Activated B cell treated with CpG ODN at 0.5 μM for 24 hours (primary cell): ENCODE measurements at places on chromosomes 5 and 9.

DNA sequence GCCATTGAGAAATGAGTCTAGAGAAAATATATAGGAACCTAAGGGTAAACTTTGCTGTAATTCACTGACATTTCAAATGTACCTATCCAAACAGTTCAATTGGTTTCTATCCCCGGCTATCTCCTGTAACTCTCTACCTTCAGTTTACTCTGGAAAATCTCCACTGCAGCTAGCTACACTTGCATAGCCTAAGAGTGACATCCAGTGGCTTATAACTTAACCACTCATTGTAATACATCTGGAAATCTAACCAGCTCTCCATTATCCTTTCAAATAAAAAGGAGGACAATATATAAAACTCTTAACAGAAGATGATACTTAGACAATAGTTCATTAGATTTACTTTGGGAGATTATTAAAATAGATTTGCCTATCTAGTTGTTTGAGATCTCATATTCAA is 35.3 kb upstream of the SPDL1 start:
- H3K36me3 ChIP-seq, result no peaks in the 10 kb centered on the region
- no peak overlapping the region for H3K4me3 ChIP-seq
- peaks cover 52% of the 10 kb centered on the region for H3K27me3 ChIP-seq
- no peaks in the 10 kb centered on the region for H3K4me1 ChIP-seq
- H3K27ac ChIP-seq, result no peak overlapping the region

DNA sequence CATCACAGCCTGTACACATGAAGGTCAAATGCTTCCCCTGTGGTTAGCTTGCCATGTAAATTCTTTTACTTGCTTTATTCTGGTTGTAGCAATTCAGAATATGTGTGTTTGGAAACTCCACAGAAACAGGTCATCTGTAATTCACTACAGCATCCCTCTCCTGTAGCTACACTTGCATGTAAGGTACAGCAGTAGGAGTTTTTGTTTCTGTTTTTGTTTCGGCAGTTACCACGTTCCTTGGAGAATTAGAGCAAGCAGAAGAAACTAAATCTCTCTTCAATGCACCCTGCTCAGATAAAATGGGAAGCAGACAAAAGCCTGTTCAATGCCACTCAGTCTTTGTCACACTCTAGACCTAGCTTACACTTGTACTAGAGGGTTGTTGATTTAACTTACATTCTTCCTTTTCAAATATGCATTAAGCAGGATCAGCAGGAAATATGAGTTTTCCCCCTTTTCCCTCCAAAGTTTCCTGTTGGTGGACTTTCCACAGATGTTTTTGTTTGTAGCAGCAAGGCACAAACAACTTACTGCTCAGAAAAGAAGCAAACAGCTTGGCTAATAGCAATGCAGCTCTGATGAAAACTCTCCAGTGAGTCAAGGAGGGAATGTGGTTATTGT is 80.9 kb downstream of the YIPF5 start:
- H3K4me3 ChIP-seq, result no peak overlapping the region
- H3K27me3 ChIP-seq, result no peaks in the 10 kb centered on the region
- no peak for DNase-seq
- peaks cover 4% of the 10 kb centered on the region for H3K4me1 ChIP-seq

DNA sequence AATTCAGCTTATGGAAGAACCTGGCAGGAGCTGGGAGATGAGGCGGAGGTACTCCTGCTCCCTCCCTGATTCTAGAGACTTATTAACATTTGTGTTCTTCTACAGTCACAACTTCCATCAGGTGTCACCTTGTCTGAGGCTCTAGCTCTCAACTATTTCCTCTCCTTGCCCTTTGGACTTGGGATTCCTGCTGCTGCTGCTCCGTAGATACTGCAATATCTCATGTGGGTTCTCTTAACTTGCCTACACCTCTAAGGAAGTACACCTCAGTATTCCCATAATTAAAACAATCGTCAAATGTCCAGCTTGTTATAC is 21.2 kb downstream of the ANXA1 start:
- peaks cover 4% of the 10 kb centered on the region for H3K27me3 ChIP-seq
- no peaks in the 10 kb centered on the region for H3K36me3 ChIP-seq
- H3K4me1 ChIP-seq, result no peaks in the 10 kb centered on the region
- no peak overlapping the region for H3K27ac ChIP-seq

DNA sequence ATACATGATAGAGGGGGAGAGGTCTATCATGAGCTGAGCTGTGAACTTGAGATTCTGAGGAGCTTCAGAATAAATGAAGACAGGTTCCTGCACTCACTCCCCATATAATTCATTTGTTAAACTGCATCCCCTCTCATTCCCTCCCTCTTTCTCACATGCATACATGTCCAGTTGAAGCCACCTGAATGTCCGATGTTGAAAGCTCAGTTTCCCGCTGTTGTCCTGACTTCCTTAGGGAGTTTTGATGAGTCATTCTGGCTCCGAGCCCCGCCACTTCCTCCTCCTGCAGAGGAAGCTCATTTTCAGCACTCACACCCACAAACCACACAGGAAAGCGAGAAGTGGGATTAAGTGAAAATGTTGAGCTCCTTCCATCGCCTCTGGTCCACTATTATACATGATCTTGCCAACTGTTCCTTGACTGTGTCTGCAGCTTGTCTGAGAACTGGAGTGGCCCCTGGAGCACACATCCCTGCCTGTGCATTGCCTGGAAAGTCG is 121.2 kb downstream of the CEMIP2 start:
- peaks cover 12% of the 10 kb centered on the region for H3K4me1 ChIP-seq
- peak overlapping the region; percentile 29 for H3K4me3 ChIP-seq
- H3K36me3 ChIP-seq, result no peaks in the 10 kb centered on the region
- no peak overlapping the region for H3K27ac ChIP-seq
- DNase-seq, result no peak

GRCh38 chr9:126375386-126375785 is 48.8 kb downstream of the MVB12B start:
- DNase-seq, result no peak
- H3K36me3 ChIP-seq, result no peaks in the 10 kb centered on the region
- H3K27me3 ChIP-seq, result peaks cover 17% of the 10 kb centered on the region
- no peak overlapping the region for H3K4me3 ChIP-seq
- H3K27ac ChIP-seq, result no peak overlapping the region
- peaks cover 3% of the 10 kb centered on the region for H3K4me1 ChIP-seq

DNA sequence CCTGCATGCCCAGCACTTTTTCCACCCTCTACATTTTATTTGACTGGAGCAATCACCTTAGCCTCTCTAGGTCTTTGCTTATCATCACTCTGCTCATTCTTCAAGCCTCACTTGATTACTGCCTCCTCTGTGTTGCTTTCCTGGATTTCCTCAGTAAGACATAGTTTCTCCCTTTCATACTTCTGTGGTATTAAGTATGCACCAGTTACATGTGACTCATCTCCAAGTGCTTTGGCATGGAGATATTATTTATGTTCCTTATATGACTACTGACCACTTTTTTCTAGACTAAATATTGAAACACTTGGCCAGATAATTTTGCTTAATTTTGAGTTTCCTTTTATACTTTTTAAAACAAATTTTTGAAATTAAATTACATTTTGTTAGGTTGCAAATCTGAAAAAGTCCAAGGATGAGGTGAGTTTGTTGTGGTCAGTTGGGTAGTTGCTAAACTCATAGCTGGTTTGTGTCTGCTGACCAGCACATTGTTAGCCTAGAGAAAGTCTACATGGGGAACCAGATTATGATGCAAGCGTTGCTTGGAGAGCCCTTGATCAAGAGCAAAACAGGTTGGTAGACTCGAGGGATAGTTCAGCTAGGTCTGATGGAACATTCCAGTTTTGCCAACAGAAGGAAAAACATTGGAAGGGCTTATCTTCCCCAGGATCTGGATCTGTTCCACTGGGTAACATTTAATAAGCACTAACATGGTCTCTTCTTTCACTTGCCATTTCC is 140.2 kb downstream of the TMC1 start:
- H3K36me3 ChIP-seq, result no peaks in the 10 kb centered on the region
- peaks cover 2% of the 10 kb centered on the region for H3K27me3 ChIP-seq
- H3K27ac ChIP-seq, result no peak overlapping the region
- no peak overlapping the region for H3K4me3 ChIP-seq

GRCh38 chr9:34988218-34989002 is 1.1 kb upstream of the DNAJB5 start:
- peak overlapping the region; percentile 92 for H3K27ac ChIP-seq
- peaks cover 2% of the 10 kb centered on the region for H3K27me3 ChIP-seq
- H3K36me3 ChIP-seq, result peaks cover 6% of the 10 kb centered on the region
- no peak for DNase-seq
- peak overlapping the region; percentile 97 for H3K4me3 ChIP-seq

DNA sequence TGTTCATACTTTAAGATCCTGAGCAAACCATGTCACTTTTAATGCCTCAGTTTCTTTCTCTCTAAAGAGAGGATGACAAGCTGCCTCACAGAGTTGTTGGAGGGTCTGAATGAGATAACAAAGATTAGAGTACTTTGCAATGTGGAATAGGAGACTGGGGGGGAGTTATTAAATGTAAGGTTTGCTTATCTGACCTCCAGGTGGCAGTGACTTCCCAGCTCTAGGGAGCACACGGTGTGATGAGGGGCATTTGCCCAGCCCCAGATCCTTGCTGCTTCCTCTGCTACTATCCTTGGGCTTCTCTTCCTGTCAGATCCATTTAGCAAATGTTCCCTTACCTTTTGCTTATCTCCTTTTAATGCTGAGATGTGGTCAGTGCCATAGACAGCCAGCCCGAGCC is 30.7 kb downstream of the ENHO start:
- H3K36me3 ChIP-seq, result no peaks in the 10 kb centered on the region
- H3K27ac ChIP-seq, result no peak overlapping the region
- H3K27me3 ChIP-seq, result peaks cover 26% of the 10 kb centered on the region

DNA sequence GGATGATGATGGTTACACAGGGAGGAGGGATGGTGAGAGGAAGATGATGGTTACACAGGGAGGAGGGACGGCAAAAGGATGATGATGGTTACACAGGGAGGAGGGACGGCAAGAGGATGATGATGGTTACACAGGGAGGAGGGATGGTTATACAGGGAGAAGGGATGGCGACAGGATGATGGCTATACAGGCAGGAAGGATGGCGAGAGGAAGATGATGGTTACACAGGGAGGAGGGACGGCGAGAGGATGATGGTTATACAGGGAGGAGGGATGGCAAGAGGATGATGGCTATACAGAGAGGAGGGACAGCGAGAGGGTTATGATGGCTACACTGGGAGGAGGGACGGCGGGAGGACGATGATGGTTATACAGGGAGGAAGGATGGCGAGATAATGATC is 64.1 kb upstream of the FCN1 start:
- DNase-seq, result no peak
- no peaks in the 10 kb centered on the region for H3K36me3 ChIP-seq
- H3K4me3 ChIP-seq, result no peak overlapping the region

DNA sequence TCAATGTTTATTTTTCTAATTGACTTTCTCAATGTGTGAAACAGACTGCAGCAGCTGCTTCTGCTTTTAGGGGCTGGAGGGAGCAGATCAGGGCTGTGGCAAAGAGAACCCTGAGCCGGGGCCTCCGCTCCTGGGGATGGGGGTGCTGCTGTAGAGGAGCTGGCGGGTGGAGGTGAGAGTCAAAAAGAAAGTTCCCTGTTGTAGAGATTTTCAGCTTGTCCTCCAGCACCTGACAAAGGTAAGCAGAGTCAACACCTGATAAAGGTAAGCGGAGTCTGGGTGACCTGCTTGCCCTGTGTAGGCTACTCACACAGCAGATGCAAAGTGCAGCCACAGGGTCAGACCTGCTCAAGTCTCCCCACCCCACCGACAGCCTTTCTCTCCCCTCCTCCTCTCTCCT is 252.4 kb upstream of the IRX1 start:
- DNase-seq, result no peak
- H3K27me3 ChIP-seq, result no peaks in the 10 kb centered on the region
- H3K4me3 ChIP-seq, result no peak overlapping the region
- H3K4me1 ChIP-seq, result no peaks in the 10 kb centered on the region
- no peak overlapping the region for H3K27ac ChIP-seq
- H3K36me3 ChIP-seq, result no peaks in the 10 kb centered on the region

DNA sequence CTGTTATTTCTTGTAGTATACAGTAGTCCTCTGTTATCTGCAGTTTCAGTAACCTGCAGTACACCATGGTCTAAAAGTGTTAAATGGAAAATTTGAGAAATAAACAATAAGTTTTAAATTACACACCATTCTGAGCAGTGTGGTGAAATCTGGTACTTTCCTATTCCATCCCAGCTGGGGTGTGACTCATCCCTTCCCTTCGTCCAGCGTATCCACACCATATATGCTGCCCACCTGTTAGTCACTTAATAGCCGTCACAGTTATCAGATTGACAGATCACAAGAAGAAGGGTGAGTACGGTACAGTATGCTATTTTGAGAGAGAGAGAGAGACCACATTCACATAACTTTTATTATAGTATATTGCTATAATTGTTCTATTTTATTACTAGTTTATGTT is 28.9 kb downstream of the FAM151B start:
- H3K27me3 ChIP-seq, result peaks cover 2% of the 10 kb centered on the region
- DNase-seq, result no peak
- H3K4me1 ChIP-seq, result no peaks in the 10 kb centered on the region
- no peaks in the 10 kb centered on the region for H3K36me3 ChIP-seq

GRCh38 chr5:109688630-109688969 is 1.1 kb upstream of the MAN2A1 start:
- peaks cover 7% of the 10 kb centered on the region for H3K36me3 ChIP-seq
- peak overlapping the region; percentile 88 for H3K4me3 ChIP-seq

GRCh38 chr5:139745800-139746690 is 49.6 kb upstream of the PSD2 start:
- H3K4me3 ChIP-seq, result peak overlapping the region; percentile 89
- H3K36me3 ChIP-seq, result no peaks in the 10 kb centered on the region
- no peaks in the 10 kb centered on the region for H3K27me3 ChIP-seq

DNA sequence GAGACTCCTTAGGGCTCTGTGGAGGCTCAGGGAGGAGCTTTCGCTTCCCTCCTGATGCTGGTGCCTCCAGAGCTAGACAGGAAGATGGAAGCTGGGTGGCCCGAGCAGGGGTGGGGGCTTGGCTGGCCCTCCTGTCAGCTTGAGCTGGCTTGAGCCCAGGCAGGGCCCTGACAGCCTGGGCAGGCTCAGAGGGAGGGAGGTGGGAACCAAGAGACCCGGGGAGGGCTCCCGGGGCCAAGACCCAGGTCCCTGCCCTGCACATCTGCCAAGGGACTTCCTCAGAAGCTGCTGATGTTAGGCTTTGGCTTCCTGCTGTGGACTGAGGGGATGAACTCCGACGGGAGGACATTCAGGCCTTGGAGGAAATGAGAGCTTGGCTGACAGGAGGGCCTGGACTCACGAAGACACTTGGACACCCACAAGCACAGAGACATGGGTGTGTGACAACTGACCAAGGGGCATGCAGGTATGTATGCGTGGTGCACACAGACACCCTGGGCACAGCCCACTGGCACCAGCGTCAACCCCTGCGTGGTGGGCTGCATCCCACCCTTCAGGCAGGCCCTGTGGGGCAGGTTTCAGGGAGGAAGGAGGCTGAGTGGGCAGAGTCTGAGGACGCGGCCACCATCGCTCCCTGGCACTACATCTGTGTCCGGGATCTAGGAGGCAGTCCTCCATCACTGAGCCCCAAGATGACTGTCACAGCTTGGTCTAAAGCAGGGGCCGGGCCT is 1.7 kb upstream of the LTC4S start:
- DNase-seq, result no peak
- H3K27me3 ChIP-seq, result no peaks in the 10 kb centered on the region
- H3K27ac ChIP-seq, result no peak overlapping the region
- peaks cover 4% of the 10 kb centered on the region for H3K36me3 ChIP-seq

DNA sequence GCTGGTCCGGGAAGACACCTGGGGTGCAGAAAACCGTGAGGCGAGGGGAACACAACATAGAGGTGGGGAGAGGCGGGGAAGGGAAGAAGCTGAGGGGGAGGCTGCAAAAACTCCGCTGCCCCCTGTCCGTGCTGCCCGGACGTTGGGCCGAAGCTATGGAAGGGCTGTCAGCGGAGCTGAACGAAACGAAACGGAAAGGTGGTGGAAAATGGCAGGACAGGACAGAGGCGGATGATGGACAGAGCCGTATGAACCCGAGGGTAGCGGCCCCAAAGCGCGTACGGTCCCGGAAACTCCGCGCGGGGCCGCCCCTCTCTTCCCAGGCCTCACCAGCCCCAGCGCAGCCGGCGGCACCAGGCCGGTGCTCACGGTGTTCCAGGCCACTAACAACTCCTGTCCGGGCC is 272 bp downstream of the ANAPC2 start:
- DNase-seq, result no peak
- peaks cover 59% of the 10 kb centered on the region for H3K36me3 ChIP-seq
- H3K27ac ChIP-seq, result peak overlapping the region; percentile 90
- peak overlapping the region; percentile 92 for H3K4me3 ChIP-seq
